ENCODE measurements at places on chromosomes 16 and 17.

DNA sequence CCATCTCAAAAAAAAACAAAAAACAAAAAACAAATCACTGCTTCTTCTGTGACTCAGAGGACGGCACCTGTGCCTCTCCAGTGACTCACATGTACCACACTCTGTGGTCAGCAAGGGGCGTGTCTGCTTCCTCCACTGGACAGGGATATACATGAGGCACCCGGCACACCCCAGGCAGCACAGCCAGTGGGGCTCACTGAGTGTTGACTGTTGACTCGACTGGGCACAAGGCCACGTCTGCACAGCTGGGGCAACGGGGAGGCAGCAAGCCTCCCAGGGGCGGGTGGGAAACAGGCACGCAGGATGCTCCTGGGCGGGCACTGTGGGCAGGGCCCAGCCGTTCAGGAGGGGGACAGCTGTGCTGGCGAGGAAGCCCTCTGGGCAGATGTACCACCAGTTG, 64.1 kb downstream of the TIMM22 start:
- DNase-seq: no peak

DNA sequence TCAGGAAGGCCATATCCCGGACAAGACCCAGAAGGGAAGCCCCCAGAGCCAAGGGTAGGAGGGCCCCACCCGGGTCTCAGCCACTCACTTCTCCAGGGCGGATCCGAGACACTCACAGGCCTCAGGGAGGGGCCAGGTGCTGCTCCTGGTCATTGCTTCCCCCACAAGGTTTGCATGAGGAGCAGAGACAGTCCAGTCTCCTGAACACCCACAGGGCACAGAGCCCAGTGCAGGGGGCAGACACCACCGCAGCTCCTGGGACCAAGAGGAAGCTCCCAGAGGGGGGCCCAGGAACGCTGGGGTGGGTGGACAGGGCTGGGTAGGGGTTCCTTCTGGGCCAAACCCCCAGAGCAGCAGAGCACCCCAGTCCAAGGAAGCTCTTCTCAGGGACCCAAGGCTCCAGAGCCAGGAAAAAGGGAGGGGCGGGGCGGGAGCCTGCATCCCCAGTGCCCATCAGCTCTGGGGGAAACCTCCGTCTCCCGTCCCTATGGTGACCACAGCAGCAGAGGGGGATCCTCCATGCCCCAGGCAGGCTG, 709 bp upstream of the MRPL28 start:
- DNase-seq: no peak

DNA sequence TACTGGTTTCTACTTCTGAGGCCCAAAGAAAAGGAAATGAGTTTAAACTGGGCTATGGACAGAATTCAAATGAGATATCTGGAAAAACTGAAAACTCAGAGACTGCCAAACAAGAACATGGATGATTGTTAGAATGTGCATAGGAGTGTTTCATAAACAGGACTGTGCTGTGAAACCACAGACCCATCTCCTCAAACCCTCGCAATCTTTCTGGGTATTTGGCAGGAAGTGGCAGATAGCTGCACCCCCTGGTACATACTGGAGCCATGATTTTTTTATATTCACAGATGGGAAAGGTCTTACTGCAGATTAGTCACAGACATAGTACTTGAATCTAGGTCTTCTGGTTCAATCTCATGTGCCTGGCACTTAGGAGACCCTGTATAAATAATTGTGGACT, 145.0 kb downstream of the CCDC182 start:
- peak; percentile 65 for DNase-seq

GRCh38 chr16:68073902-68074760, 11.0 kb upstream of the NFATC3 start:
- no peak for DNase-seq

DNA sequence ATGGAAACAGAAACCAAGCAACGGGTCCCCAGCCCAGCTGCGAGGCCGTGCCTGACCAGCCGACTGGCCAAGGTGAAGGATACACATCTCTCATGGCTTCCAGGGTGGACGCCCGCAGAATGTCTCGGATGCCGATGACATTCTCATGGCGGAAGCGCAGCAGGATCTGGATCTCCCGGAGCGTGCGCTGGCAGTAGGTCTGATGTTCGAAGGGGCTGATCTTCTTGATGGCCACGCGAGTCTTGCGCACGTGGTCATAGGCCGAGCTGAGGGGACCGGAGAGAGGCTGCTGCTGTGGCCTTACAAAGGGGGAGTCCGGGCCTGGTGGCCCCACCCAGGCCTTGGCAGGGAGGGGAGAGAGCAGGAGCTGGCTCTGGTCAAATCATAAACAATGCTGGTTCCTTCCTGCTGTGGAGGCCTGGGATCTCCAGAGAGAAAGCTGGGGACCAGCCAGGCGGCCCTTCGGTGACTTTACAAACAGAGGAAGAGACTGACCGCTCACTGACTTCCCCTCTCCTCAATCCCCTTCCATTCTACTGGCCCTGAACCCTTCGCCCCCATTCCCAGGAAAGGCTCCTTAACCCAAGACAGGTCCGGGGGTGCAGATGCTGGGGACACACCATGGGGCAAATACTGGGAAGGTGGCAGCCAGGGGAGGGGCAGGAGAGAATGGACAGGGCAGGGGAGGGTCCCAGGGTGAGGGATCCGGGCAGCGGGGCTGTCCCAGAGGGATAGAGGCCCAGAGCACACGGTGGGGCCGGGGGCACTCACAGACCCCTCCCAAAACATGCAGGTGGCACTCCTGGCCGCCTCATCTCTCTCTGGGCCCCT, 1.1 kb downstream of the MAPK3 start:
- DNase-seq: no peak
